ENCODE measurements at places on chromosomes 1 and 21. TPM values are rescaled to one million over a fixed set of nuclear protein-coding genes. Genes with fewer than 3 reads are reported as not detected.
A peak's percentile ranks its signal among the peaks of the same experiment; 100 is the strongest.

GRCh38 chr1:21855257-21856096 lies 43.4 kb downstream of the LDLRAD2 start:
- no peaks in the 10 kb centered on the region for H3K27me3 ChIP-seq
- DNase-seq = no peak
- peaks cover 9% of the 10 kb centered on the region for H3K36me3 ChIP-seq
- no peaks in the 10 kb centered on the region for H3K4me1 ChIP-seq

GRCh38 chr1:19974822-19975416 lies 4.5 kb downstream of the PLA2G2A start:
- no peaks in the 10 kb centered on the region for H3K36me3 ChIP-seq
- no peak overlapping the region for H3K27ac ChIP-seq
- peaks cover 13% of the 10 kb centered on the region for H3K4me1 ChIP-seq

DNA sequence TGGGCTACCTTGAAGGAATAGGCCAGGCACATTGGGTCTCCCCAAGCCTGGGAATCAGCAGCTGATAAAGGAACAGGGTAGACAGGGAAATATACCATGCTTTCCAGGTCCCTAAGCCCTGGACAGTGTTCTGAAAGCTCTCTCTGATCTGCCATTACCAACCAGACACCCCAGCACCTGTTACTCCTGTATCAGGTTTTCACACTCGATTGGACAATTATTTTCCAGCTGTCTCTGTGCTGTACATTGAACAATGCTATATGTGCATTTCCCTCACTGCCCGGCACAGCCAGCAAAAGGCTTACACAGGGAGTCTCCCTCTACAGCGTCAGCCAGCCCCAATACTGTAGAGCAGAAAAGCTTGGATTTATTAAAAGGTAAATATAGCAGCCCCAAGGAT lies 4.7 kb downstream of the CFAP45 start:
- H3K27ac ChIP-seq = no peak overlapping the region
- H3K27me3 ChIP-seq = no peaks in the 10 kb centered on the region
- no peak overlapping the region for H3K4me3 ChIP-seq
- peaks cover 4% of the 10 kb centered on the region for H3K4me1 ChIP-seq
- no peak for DNase-seq
- no peaks in the 10 kb centered on the region for H3K36me3 ChIP-seq

DNA sequence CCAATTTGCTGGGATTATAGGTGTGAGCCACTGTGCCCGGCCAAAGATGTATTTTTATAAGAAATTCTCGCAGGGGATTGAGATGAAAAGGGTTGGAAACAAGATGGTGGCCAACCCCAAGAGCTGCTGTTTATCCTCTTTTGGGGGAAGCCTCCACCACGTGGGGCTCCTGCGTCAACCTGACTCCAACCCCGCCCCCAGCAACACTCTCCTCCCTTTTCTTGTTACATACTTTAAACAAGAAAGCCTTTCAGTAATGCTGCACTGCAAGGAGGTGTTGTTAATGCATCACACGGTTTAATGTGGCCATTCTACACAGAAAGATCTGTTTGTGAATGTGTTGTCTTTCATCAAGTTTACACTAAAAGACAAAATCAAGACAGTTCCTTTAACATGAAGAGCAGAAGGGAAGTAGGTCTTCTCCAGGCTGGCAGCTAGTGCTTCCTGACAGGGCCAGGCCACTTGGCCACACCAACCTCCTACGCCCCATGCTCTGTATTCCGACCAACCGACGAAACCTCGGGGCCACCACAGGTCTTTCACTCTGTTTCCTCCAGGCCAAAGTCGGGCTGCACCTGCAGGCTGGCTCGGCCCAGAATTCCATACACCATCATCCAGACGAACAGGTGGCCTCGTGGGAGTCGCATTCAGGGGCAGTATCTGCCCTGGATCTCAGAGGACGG lies 25.9 kb downstream of the C2CD2 start:
- no peaks in the 10 kb centered on the region for H3K4me1 ChIP-seq
- H3K27ac ChIP-seq = peak overlapping the region; percentile 67
- DNase-seq = no peak
- H3K27me3 ChIP-seq = no peaks in the 10 kb centered on the region

DNA sequence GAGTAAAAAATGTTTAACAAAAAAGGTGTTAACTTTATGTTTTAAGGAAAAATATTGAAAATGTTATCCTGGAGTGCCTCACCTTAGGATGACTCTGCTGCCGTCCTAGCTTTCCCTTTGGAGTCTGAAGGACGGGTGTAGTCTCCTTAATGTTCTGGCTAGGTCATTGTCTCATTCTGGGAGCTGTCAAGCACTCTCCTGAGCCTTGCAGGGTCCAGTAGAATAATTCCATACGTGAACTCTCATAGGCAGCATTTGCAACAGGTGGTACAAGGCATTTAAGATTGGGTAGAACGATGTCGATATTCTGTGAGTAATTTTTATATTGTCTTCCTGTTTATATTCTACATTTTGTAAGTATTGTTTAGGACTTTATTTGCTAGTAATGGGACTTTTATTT lies 283.6 kb upstream of the C1orf105 start:
- peaks cover 6% of the 10 kb centered on the region for H3K36me3 ChIP-seq
- H3K4me1 ChIP-seq = no peaks in the 10 kb centered on the region
- H3K27ac ChIP-seq = peak overlapping the region; percentile 32
- H3K4me3 ChIP-seq = no peak overlapping the region

DNA sequence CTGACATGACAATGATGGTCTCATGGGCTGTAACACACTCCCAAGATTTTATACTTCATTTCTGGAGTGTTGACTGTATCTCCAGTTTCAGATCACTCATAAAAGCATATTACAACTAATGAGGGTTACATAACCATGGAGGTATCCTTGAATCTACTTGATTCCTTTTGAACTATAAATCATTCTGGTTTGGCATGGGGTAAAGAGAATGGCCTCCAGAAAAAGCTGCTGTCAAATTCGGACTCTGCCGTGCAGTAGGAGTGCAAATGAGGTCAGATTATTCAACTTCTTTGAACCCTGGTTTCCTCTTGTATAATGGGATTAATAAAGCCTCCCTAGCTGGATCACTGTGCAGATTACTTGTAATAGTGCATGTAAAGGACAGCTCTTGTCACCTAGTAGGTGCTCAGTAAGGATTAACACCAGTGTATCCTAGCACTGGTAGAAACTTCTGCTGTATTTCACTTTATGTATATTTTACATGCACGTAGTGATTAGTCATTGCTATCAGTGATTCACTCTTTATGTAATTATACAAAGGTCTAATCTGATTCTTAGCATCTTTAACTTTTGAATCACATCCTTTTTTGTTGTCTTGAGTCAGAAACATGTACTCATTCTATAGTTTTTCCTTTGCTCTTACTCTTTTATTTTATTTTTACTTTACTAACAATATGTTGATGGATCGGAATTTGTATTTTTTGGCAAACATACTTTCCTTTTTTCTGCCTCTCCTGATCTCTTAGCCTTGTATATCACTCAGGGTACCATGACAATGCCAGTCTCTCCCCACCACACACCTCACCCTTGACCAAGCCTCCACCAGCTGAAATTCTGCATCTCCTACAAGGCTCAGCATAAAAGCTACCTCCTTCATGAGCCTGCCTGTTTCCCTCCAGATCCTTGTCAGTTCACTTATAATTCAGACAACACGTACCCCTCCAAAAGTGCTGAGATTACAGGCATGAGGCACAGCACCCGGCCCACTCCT lies 3.2 kb downstream of the LRRC8C start:
- H3K27ac ChIP-seq = peak overlapping the region; percentile 68
- H3K4me1 ChIP-seq = peaks cover 15% of the 10 kb centered on the region
- H3K4me3 ChIP-seq = no peak overlapping the region

DNA sequence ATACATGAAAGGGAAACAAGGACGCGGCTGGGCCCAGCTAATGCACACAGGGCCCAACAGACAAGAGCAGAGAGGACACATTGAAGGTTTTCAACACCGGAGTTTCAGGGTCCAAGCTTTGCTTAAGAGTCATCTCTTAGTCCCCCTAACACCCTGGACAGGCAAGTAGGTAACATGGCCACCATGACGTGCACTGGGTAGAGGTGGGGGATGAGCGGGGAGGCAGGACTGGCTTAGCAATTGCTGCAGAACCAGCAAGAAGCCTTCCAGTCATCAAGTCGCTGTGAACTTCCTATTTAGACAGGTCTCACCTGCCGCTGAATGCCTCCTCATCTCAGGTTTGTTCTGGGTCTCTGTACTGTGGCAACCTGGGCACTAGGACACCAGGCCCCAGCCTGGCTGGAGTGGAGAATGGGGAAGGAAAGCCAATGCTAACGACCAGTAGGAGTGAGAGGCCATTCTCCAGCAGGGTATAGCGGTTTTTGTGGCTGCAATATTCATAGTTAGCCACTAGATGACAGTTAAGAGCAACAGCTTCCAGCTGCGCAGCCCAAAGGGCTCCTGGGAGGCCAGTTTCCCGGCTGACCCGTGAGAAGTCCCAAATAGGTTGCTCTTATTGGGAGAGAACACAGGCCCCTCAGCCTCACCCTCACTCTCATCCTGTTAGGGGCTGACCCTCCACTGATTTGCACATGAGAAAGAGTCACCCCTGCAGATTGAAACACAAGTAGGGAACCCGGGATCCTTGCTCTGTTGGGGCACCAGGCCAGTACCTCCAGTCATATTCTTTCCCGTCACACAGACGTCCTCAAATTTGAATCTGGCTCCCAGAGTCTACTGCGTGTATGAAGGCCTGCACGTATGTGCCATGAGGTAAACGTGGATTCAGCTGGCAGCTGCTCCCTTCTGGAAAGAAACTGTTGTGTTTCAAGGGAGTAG lies 6.0 kb upstream of the PIGC start:
- DNase-seq = peak; percentile 64
- no peak overlapping the region for H3K27ac ChIP-seq
- H3K4me1 ChIP-seq = peaks cover 4% of the 10 kb centered on the region
- no peaks in the 10 kb centered on the region for H3K27me3 ChIP-seq
- no peaks in the 10 kb centered on the region for H3K36me3 ChIP-seq

- no peaks in the 10 kb centered on the region for H3K27me3 ChIP-seq
- peak overlapping the region; percentile 55 for H3K27ac ChIP-seq
- peak; percentile 49 for DNase-seq
- H3K36me3 ChIP-seq = no peaks in the 10 kb centered on the region
- no peaks in the 10 kb centered on the region for H3K4me1 ChIP-seq
Observed at GRCh38 chr1:247639381-247639981, 34.1 kb downstream of the OR2G3 start.

- no peaks in the 10 kb centered on the region for H3K4me1 ChIP-seq
- no peaks in the 10 kb centered on the region for H3K36me3 ChIP-seq
- H3K4me3 ChIP-seq = no peak overlapping the region
- peak; percentile 14 for DNase-seq
- no peak overlapping the region for H3K27ac ChIP-seq
Observed at GRCh38 chr1:186722711-186723309, 42.6 kb upstream of the PTGS2 start.

GRCh38 chr1:63909526-63909925 lies 135.7 kb downstream of the ROR1 start:
- DNase-seq = no peak
- H3K4me1 ChIP-seq = peaks cover 32% of the 10 kb centered on the region
- no peak overlapping the region for H3K4me3 ChIP-seq
- no peak overlapping the region for H3K27ac ChIP-seq
- no peaks in the 10 kb centered on the region for H3K36me3 ChIP-seq
- H3K27me3 ChIP-seq = no peaks in the 10 kb centered on the region

DNA sequence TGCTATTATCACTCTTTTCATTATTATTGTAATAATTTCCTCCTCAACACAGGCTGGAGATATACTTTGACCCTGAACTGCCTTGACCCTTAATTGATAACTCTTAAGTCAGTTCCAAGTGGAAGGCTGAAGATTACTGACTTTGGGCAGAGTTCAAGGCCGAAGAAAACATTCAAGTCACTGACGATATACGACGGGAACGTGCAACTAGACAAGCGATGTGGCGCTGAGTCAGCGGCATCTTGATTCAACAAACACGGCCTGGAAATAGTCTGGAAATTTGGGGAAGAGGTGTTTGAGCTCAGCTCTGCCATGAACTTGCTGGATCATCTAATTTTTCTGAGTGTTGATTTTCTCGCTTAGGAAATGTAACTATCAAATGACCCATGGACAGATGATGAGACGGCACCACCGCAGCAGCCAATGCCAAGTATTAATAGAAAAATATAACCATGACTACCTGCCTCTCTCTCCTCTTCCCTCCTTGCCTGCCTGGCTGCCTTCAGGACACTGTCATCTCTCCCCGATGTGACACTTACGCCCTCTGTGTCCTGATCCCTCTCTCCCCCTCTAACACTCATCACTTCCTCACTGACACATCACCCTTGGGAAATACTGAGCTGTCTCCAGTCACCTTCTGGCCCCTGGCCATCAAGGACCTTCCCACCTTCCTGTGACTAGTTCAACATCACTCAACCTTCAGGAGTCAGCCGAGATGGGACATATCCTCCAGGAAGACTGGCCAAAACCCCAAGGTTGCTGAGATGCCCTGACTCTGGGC lies 49.4 kb downstream of the TMCO4 start:
- no peaks in the 10 kb centered on the region for H3K27me3 ChIP-seq
- no peak overlapping the region for H3K27ac ChIP-seq
- H3K4me3 ChIP-seq = no peak overlapping the region
- no peak for DNase-seq

DNA sequence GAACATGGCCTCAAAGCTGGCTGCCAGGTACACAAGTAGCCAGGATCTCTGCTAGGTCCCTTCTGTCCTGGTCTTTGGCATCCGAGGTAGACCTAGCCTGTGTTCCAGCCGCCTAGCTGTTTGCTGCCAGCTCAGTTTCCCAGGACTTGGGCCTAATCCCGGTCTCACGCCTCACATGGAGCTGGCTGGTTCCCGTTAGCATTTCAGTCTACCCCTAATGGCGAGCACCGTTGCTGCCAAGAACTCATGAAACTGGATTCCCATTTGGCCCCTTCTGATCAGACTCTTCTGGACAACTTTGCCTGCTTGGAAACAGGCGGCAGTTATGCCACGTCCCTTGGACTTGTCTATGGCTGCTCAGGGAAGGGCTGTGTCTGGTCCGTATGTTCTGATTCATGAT lies 26.2 kb upstream of the HHAT start:
- H3K27me3 ChIP-seq = no peaks in the 10 kb centered on the region
- peaks cover 5% of the 10 kb centered on the region for H3K4me1 ChIP-seq
- H3K4me3 ChIP-seq = no peak overlapping the region
- H3K27ac ChIP-seq = no peak overlapping the region
- no peaks in the 10 kb centered on the region for H3K36me3 ChIP-seq
- peak; percentile 22 for DNase-seq

- H3K4me1 ChIP-seq = no peaks in the 10 kb centered on the region
- no peak overlapping the region for H3K27ac ChIP-seq
- no peaks in the 10 kb centered on the region for H3K27me3 ChIP-seq
- no peaks in the 10 kb centered on the region for H3K36me3 ChIP-seq
- H3K4me3 ChIP-seq = no peak overlapping the region
Observed at GRCh38 chr1:19577036-19577435, 67.1 kb upstream of the NBL1 start.

DNA sequence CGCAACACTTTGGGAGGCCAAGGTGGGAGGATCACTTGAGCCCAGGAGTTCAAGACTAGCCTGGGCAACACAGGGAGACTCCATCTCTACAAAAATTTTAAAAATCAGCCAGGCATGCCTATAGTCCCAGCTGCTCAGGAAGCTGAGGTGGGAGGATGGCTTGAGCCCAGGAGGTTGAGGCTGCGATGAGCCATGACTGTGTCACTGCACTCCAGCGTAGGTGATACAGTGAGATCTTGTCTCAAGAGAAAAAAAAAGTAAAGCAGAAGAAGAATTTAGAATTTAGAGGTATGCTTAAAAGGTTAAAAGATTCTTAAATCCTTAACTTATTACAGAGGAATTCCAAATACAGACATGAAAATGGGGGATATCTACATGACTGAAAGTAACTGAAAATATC lies 79.5 kb downstream of the SMYD3 start:
- no peak overlapping the region for H3K4me3 ChIP-seq
- no peaks in the 10 kb centered on the region for H3K36me3 ChIP-seq
- no peak for DNase-seq
- H3K27me3 ChIP-seq = no peaks in the 10 kb centered on the region
- no peaks in the 10 kb centered on the region for H3K4me1 ChIP-seq
- H3K27ac ChIP-seq = no peak overlapping the region

The DCST2 gene
- 0.31 TPM for total RNA-seq

The TNFSF4 gene
- 1.2 TPM for total RNA-seq

The B3GALT5 gene
- 1.1 TPM for total RNA-seq

The KCNJ15 gene
- total RNA-seq = 79.1 TPM

The ZSCAN20 gene
- total RNA-seq = 4.9 TPM

The HSD3B2 gene
- total RNA-seq = not detected

Data from lung (tissue), 17 donors.